Right ventricle myocardium superior (tissue), 1 donor: ENCODE measurements at places on chromosomes 7 and 10. TPM values are rescaled to one million over a fixed set of nuclear protein-coding genes. Genes with fewer than 3 reads are reported as not detected.

DNA sequence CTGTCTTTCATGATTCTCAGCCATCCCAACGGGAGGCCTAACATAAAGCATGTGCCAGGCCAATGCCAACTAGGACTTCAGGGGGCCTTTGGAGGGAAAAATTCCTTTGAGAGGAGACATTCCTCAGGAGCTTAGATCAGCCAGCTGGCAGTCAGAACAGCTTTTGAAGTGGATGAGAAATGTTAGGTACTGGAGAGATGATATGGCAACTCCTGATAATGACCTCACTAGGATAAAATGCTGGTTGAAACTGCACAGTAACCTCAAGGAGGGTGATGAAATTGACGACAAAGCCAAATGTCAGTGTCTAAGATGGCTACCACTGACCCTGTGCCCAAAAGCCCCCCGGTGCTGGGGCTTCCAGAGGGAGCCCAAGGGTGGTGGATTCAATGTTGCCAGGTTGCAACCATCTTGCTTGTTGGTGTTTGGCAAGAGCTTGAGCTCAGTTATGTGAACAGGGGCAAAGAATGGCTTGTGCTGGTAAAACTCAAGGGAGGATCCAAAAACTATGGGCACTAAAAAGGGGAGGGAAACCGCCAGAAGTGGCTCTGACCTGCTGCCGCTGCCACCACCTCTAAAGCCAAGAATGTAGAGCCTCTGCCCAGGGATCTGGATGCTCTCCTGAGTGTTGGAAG is 121.2 kb downstream of the UBE2H start:
- DNase-seq, result no peak

DNA sequence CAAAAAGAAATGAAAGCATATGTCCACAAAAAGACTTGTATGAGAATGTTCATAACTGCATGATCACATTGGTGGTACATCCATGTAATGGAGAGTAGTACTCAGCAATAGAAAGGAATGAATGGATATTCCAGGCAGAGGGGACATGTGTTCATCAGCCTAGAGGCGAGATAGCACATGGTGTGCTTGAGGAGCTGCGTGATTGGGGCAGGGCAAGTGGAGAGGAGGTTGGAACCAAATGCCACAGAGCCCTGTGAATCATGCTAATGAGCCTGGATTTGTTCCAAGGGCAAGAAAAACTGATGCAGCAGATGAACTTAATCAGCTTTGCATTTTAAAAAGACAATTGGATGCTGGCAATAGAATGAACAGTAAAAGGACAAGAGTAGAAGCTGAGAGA is 73.3 kb downstream of the C10orf90 start:
- no peak for DNase-seq

DNA sequence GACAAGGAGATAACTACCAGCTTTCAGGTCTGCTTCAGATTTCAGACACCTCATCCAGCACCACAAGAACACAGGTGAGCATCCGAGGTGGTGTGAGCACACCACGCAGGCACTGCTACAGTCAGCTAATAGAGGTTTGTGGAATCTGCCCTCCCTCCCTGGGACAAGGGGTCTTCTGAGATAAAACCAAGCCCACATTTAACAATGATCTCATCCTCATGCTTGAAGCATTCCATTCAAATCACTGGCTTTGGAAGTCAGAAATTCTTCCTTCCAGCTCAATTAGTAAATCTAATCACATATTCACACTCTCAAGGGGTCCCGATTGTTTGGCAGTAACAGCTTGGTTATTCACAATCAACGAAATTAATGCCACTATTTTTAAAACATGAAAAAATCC is 331.4 kb downstream of the ELMO1 start:
- no peak for DNase-seq

The OR2A12 gene
- not detected for total RNA-seq

The CYP2C19 gene
- total RNA-seq, result 0.11 TPM

DNA sequence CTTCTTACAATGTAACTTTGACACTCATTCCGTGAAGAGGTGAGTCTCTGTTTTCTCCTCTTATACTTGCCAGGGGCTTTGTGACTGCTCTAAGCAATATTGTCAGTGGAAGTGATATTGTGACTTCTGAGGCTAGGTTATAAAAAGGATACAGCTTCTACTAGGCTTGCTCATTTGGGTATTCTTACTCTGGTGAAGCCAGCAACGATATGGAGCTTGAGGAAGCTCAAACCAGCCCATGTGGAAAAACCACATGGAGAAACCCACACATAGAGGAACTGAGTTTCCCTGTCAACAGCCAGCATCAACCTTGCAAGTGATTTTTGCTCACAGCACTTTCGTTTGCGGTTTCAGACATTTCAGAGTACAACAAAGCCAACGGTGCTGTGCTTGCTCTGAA is 149.6 kb upstream of the SEMA3E start:
- DNase-seq, result no peak

The AKR1D1 gene
- total RNA-seq, result not detected

The FRMD4A gene
- 33.2 TPM for total RNA-seq

GRCh38 chr10:128868481-128868880 is 598.6 kb upstream of the MGMT start:
- DNase-seq, result no peak

The VAX1 gene
- total RNA-seq, result not detected

GRCh38 chr7:142611566-142612236 is 137.6 kb upstream of the PRSS1 start:
- no peak for DNase-seq

The CYP26C1 gene
- 0.05 TPM for total RNA-seq

The PAX4 gene
- total RNA-seq, result not detected

GRCh38 chr7:89666136-89666835 is 488.0 kb upstream of the STEAP1 start:
- DNase-seq, result no peak

DNA sequence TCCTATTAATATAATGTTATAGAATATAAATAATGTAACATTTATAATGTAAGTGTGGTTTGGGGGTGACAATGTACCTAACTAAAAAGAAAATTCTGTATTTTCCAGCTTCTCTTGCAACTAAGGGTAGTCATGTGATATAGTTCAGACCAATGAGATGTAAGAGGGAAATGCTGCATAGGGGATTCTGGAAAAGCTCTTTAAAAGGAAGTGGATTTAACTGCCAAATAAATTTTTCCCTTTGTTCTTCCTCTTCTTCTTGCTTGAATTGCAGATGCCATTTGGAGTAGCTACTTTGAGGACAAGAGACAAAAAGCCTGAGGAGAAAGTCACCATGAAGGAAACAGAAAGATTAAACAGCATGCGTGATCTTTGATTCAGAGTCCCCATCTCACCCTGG is 194.3 kb downstream of the PTEN start:
- no peak for DNase-seq

DNA sequence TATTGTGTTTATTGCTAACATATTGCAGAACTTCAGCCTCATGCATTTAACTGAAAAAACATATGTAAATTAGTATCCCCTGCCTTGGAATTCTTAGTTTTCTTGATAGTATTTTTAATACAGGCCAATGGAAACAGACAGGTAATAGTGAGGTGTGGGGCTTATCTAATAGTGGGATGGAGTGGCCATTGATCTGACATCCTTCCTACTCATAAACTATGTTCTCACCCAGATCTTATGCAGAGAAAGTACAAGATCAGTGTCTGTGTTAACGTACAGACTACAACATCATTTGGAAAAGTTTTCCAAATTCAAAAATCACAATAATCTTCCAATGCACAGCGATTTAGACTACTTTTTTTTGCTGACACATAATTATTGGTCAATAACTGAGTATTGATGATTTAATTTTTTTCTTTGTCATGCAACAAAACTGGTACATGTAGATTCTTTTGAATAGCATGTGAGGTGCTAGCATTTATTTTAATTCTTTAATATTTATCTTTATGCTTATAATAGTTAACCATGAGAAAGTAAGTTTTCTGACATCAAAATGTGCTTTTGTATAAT is 9.7 kb downstream of the CD36 start:
- DNase-seq, result no peak

GRCh38 chr7:5429253-5429856 is 5.7 kb upstream of the TNRC18 start:
- DNase-seq, result peak; percentile 73

GRCh38 chr10:5449227-5449626 is 36.9 kb downstream of the NET1 start:
- DNase-seq, result no peak

GRCh38 chr10:35316218-35316967 is 19.9 kb upstream of the CCNY start:
- DNase-seq, result no peak

GRCh38 chr7:78734626-78735025 is 718.8 kb downstream of the MAGI2 start:
- no peak for DNase-seq

DNA sequence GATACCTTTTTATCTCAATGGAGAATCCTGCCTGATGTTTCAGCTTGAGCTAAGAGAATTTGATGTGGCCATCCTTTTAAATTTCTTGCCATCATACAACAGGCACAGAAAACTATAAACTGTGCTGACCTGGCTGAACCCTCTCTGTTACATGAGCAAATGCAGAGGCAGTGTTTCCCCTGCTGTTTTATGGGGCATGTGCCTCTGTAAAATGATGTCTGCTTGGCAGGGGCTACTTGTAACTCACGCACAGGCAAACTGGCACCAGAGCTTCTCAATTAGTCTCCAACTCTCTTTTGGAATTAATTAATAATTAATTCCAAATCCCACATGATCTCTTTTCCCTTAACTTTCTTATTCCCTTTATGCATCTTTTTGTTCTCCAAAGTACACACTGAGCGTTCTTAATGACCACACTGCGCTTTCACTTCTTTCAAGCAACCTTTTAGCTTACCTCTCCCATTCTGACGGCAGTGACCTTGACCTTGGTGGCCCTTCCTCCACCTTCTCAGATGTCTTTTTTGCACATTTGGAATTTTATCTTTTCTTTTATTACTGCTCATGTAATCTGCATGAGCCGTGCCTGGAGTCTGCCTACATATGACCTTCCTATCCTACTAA is 334.0 kb downstream of the PLXNA4 start:
- DNase-seq, result no peak

The PNLIPRP2 gene
- total RNA-seq, result not detected

The PMS2 gene
- total RNA-seq, result 5.2 TPM

The VSIR gene
- total RNA-seq, result 116 TPM

DNA sequence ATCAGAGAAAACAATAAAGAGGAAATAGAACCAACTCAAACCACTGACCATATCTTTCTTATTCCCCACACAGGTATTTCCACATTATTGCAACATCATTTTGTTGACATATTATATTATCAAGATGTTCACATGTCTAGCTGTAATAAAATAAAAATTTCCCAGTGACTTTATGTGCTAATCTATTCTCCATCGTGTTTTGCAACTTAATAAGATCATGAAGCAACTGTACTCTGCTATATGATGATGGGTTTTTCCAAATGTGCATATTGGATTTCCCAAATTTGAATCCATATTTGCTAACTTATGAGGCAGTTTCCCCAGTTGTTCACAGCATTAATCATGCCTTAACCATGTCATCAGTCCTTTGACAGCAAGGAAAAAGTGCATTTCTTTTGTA is 127.8 kb downstream of the ITGB8 start:
- no peak for DNase-seq

DNA sequence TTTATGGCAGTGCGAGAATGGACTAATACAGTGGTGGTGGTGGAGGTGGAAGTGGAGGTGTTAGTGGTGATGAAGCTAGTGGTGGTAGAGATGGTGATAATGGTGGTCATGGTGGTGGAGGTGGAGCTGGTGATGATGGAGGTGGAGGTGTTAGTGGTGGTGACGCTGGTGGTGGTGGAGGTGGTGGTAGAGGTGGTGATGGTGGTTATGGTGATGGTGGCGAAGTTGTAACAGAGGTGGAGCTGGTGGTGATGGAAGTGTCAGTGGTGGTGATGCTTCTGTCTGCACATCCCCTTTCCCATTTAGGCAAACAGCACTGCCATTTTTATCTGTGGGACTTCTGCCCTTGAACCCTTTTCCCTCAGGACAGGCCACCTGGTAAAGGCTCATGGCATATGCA is 7.4 kb upstream of the PTPRN2 start:
- no peak for DNase-seq

The CCL24 gene
- total RNA-seq, result not detected

DNA sequence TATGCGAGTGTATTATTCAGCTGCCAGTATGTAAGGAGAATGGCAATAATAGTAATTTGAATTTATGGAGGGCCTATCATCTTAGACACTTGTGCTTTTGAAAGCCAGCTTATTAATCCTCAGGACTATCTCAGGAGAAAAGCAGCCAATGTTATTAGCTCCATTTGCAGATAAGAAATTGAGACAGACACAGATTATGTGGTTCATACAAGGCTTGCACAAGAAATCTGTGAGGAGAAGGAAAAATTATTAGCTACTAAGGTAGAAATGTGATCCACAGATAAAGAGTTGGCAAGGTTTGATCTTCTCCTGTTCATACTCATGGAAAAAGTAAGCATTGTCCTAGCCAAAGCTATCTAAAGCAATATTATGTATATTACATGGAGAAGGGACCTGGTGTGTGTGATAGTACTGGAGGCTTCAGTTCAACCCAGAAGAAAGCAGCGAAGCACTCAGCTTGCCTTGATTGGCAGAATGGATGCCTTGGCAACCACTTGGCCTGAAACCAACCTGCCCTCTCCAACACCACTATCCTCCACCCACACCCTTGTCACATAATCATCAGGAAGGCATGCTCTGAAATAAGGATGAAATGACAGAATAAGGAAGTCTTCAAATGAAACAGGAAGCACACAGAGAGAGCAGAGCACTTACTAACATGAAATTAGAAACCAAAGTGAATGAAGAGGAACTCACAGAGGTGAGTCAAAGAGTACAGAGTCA is 18.0 kb downstream of the MACC1 start:
- peak; percentile 66 for DNase-seq

GRCh38 chr7:146397141-146397540 is 280.5 kb downstream of the CNTNAP2 start:
- no peak for DNase-seq

DNA sequence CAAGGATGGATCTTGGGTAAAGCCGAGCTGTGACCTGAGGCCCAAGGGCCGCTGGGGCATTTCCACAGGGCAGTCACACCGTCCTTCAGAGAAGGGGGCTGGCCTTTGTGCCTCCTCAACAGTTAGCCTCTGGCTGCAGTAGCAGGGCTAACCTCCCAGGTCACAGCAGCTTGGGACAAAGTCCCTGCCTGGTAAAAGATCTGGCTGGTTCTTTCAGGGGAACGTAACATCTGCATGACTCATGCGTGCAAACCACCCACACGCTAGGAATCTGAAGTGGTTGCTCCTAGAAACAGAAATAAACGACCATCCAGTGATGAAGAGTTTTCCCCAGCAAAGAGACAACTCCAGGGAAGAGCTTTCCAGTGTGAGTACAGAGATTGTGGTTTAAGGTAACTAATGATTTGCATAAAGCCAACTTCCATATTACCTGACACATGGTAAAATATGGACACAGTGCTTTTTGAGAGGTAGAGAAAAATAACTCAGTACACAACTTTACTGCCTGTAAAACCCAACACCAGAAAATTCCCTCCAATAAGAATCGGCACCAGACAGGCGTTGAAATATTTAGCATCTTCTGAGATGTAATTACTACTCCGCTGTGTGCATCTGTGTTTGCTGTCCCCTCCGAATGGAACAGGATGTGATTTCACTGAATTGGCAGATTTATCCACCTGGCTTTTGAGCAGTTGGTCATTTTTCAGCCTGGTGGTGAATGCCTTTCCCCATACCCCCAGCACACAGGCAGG is 84.9 kb upstream of the ADRB1 start:
- DNase-seq, result no peak
